ENCODE measurements at places on chromosomes 12 and 14.

DNA sequence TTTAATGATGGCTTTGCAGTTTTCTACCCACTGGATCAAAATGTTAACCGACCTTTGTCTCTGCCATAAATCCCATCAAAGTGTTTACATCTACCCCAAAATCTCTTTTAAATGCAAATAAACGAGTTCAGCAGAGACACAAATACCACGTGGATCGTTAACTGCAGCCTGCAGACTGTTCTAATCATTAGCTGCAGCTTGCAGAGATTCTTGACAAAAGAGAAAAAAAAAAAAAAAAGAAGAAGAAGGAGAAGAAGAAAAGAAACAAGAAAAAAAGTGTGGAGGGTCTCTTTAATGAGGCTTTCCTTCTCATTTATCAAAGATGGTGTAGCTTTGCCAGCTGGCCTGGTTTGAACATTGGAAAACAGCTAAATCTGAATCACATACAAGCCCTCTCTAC, 275.7 kb downstream of the NEDD1 start:
- no peak for DNase-seq

- DNase-seq = no peak
Observed at GRCh38 chr12:48119834-48120195, 651 bp downstream of the PFKM start.

GRCh38 chr14:36512585-36513003, 7.4 kb downstream of the NKX2-1 start:
- DNase-seq = no peak

GRCh38 chr12:108783446-108783845, 52.1 kb upstream of the CORO1C start:
- DNase-seq = no peak

DNA sequence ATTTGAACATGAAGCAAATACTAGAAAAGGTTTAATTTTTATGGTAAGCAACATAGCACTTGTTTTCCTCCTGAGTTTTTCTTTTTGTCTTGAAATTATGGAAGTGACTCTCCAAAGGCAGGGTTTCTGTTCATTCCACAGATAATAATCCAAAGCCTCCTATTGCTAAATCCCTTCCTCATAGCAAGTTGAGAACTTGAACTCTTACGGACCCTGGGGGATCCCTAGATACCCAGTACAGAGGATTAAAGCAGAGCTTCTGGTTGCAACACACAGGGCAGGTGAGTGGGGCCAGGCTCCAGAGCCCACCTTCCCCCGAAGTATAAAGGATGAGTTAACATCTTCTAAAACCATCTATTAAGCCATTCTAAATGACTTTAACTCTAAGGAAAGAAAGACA, 294.1 kb downstream of the RMST start:
- no peak for DNase-seq

GRCh38 chr14:77607741-77608302, 8.6 kb downstream of the SPTLC2 start:
- no peak for DNase-seq
